ENCODE measurements at places on chromosomes 3 and 15.
A peak's percentile ranks its signal among the peaks of the same experiment; 100 is the strongest.

DNA sequence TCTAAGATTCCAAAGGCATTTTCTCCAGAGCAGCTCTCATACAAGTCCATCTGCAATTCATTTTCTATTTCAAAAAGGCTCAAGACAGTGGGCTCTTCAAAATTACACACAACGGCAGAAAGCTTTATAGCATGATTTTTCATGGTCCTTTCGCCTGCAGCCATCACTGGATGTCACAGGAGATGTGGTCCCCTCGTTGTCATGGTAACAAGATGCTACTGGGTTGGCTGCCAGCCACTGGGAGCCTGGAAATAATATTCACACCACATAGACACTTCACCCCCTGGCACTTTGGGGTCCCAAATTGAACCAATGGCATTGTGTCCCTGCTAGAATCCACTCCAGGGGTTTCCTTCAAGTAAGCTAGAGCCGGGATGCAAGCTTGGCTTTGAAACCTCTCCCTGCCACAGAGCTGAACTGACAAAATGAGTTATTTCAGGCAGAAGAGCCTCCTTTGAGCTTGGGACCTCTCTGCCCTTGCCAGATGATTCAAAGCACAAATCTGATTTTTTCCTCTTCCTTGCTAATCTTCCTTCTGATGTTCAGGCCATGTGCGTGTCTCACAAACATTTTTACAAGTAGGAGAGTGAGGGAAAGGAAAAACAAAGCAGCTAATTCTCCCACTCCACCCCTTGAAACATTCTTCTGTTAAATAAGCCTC lies 512.6 kb upstream of the ADAMTS9 start:
- DNase-seq: peak; percentile 42

DNA sequence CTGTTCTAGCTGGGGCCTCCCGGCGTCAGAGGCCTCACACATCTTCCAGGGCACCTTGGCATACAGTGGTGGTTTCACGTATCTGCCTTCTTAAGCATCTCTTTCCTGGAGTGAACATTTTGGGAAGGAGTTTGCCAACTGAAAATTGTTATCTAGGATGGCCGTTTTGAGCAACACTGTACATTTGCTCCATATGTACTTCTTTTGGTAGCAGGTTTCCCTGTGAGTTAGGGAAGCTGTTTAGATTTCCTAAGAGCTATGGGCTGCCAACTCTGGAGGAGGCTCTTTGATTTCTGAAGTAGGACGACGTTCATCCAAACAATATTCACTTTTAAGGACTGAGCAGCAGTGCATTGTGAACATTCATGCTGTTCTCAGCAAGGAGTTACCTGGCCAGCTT lies 665.9 kb downstream of the SQOR start:
- no peak for DNase-seq

GRCh38 chr3:105473521-105474223 lies 107.0 kb downstream of the ALCAM start:
- DNase-seq: peak; percentile 94

- no peak for DNase-seq
Measured at GRCh38 chr3:173992416-173992815, 594.9 kb downstream of the NLGN1 start.

- DNase-seq: no peak
Measured at GRCh38 chr15:64717735-64718495, 57.5 kb downstream of the RBPMS2 start.

DNA sequence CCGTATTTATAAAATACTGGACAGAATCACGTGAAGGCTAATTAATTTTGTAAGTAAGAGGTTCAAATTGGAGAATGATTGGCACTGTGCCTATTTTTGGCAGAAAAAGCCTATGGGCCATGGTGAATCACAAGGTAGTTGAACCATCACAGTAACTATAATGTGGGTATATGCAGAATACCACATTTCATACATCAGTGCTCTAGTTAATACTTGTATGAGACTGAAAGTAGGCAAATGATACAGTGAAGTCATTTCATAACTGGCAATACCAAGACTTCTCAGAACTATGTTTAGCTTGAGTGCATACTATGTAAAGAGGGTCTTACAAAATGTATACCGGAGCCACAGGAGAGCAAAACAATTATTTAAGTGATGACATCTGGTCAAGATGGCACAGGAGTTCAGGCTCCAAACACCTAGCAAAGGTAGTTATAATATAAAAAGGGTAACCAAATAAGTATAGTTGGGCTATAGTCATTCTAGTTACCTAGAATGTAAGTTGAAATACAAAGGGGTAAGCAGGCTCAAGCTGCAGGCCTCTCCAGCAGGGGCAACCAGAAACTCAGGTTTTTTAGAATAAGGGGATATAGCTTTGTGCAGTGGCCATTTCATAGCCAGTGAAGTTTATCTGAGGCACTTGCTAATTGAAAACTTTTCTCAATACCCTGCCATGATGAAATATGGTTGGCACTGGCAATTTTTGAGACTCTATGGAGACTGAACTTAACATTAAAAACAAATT lies 19.1 kb downstream of the GPR160 start:
- DNase-seq: no peak

DNA sequence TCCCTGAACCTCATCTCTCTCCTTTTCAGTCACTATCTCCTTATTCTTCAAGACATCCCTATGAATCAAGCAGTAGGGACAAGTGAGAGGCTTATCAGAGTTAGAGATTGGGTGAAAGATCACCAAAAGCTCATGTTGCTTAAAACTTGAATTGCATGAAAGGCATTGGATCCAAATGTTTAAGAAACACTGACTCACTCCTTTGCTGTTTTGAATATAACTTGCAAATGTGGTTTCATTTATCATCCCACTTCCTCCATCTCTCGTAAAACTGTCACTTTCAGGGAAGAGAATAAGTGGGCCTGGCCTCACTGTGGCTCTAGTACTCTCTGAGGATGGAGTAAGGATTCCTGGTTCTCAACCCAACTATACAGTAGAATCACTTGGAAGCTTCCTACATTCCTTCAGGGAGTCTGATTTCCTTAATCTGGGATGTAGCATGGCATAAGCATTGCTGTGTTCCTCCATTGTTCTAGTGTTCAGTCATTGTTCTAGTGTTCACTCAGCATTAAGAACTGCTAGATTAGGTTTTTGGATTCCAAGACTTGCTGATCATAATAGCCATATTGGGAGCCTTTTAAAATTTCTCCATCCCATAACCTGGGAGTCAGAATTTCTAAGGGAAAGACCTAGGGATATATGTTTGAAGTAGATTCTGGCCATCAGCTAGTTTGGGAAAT lies 171.8 kb downstream of the TMEM108 start:
- DNase-seq: peak; percentile 78

GRCh38 chr3:183775781-183776180 lies 49.6 kb downstream of the MAP6D1 start:
- no peak for DNase-seq

- DNase-seq: peak; percentile 8
Measured at GRCh38 chr15:94346282-94346681, 114.9 kb downstream of the MCTP2 start.

GRCh38 chr3:171944118-171945016 lies 95.0 kb upstream of the FNDC3B start:
- peak; percentile 62 for DNase-seq

DNA sequence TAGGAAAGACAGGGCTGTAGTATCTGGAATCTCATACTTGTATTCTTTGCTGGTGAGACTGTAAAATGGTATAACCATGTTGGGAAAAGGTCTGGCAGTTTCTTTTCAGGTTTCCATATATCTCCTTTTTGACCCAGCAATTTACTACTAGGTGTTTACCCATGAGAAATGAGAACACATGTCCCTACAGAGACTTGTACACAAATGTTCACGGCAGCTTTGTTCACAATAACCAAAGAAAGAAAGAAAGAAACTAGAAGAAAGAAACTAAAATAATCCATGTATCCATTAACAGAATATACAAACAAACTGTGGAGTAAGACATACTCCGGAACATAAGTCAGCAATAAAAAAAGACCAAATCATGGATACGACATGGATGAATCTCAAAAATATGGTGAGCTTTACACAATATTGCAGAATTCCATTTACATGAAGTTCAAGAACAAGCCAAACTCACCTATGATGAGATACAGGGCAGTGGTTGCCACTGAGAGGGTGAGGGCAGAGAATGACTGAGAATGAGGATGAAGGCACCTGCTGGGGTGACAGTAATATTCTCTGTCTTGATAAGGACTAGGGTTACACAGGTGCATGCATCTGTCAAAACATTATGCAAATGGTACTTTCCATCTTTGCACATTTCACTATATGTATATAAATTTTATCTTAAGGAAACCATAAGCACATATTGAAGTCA lies 2.7 kb downstream of the RFTN1 start:
- no peak for DNase-seq

DNA sequence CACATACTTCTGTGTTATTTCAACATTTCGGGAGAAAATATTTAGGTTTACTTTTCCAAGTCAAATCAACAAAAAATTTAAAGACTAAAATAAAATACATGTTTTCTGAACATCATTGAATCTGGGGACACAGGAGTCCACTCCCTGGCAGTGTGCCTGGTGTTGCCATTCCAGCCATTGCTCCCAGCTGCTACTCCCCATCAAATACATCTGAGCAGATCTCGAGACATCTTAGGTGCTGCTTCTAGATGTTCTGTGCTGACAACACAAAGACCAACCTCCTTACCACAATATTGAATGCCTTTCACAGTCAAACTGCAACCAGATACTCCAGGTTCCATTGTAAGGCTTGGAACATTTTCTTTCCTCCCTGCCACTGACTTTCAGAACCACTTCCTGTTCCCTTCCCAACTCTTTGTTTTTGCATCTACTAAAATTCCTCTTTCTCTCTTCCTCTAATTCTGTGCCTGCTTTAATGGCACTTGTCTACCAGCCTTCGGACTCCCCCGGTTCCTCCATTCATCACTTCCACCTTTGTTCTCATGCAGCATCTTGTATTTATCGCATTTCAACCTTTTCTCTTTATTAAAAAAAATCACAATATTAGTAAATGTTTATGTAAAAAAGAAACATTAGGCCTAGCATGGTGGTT lies 81.1 kb upstream of the SLC4A7 start:
- no peak for DNase-seq

DNA sequence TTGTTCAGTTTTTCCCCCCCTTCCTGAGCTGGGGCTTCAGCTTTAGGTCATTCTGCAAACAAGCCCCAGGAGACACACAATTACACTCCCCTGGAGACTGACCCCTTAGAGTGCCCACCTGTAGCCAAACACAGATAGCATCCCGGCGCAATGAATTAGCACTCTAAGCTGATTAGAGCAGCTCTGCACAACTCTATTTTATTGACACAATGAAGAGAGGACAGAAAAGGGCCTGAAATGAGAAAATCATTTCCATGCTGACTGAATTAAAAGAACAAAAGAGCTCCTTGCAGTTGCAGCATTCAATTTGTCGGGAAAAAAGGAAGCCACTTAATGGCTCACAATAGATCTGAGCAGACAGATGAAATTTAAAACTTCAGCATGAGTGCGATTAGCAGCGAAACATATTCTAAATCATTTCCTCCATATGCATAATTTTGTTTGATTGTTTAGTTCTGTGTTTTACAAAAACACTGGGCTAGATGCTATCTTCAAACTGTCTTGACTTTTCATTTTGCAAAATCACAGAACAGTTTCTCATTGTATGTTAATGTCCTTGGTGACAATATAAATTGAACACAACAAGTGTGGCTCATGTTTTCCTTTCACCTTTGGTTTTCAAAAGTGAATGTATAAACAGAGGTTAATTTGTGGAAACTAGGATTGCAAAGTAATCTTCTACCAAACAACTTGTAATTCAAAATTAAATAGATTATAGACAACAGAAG lies 308.6 kb downstream of the MECOM start:
- DNase-seq: no peak

DNA sequence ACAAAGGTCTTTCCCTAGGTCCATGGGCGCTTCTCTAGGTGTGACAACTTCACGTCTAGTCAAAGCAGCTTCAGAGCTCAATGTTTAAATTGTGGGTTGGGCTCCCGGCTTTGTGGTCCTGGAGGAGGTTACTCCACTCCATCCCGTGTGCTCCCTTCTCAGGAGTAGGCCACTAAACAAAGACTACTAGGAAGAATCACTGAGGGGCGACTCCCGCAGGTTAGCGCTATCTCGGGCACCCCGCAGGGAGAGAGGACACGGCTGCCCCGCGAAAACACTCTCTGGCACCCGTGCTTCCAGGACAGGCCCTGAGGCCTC lies 500 bp downstream of the PARP6 start:
- DNase-seq: peak; percentile 9

- DNase-seq: no peak
Measured at GRCh38 chr15:99118801-99119546, 14.1 kb downstream of the SYNM start.

- DNase-seq: no peak
Measured at GRCh38 chr3:119825820-119826219, 43.9 kb downstream of the NR1I2 start.

DNA sequence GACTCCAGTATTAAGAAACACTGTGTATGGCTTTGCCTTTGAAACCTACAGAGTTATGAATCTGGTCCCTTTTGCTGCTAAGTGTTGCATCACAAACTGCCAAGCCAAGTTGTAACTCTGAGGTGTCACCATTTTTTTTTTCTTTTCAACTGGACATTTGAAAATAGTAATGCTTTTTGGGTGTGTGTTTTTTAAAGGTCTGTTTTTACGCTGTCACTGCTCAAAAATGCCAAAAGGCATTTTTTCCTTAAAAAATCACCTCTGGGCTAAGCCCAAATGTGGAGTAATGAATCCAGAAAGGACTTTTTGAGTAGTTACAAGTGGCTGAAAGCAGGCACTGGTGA lies 9.5 kb downstream of the SMAD3 start:
- no peak for DNase-seq

DNA sequence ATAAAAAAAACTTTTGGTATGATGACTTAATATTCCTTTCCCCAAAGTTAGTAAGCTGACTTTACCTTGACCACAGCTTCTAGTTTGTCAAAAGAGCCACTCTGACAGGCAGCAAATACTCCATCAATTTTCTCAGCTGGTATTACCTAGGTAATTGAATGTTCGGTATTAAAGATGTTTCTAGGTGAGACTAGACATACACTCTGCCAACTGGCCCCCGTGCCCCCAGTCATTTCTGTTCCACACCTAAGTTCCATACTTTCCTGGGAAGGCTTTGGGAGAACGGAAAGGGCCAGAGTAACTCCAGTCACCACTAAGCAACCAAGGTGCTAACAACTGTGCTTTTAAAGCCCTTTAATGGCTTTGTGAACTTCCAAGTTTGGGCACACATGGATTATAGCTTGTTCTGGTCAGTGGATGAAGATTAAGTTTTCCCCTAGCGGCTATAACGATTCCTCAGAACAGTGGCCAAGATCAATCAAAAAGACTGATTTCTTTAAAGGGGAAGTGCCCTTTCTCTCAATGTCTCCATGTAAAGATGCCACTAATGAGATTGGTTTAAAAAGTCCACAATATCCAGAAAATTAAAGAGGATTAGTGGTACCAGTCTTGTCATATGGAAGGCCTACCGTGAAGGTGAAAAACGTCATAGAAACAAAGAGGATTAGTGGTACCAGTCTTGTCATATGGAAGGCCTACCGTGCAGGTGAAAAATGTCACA lies 7.0 kb downstream of the EIF4A2 start:
- peak; percentile 33 for DNase-seq

GRCh38 chr15:33473714-33474113 lies 162.9 kb downstream of the RYR3 start:
- no peak for DNase-seq

GRCh38 chr3:182135056-182135455 lies 423.3 kb downstream of the SOX2 start:
- DNase-seq: no peak
